ENCODE measurements at places on chromosomes 6 and 20. TPM values are rescaled to one million over a fixed set of nuclear protein-coding genes. Genes with fewer than 3 reads are reported as not detected.

- no peak for DNase-seq
These were observed 40.2 kb downstream of the BMP5 start for GRCh38 chr6:55835220-55835619.

- no peak for DNase-seq
These were observed 135.6 kb downstream of the SLC24A3 start for GRCh38 chr20:19347943-19348456.

DNA sequence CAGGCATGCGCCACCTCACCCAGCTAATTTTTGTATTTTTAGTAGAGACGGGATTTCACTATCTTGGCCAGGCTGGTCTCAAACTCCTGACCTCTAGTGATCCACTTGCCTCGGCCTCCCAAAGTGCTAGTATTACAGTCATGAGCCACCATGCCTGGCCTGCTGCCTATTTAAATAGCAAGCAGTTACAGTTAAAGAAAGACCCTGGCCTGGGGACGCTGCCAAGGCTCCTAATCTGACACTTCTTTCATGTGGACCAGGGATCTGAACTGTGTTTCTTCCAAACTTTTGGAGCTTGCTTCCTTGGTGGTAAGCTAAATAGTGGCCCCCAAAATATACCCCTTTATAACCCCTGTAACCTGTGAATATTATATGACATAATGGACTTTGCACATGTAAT is 15.3 kb downstream of the PPARD start:
- DNase-seq = no peak

The TBX18 gene
- 19.4 TPM for total RNA-seq

The ERGIC3 gene
- 120 TPM for total RNA-seq
